ENCODE measurements at places on chromosomes 2 and 18.

DNA sequence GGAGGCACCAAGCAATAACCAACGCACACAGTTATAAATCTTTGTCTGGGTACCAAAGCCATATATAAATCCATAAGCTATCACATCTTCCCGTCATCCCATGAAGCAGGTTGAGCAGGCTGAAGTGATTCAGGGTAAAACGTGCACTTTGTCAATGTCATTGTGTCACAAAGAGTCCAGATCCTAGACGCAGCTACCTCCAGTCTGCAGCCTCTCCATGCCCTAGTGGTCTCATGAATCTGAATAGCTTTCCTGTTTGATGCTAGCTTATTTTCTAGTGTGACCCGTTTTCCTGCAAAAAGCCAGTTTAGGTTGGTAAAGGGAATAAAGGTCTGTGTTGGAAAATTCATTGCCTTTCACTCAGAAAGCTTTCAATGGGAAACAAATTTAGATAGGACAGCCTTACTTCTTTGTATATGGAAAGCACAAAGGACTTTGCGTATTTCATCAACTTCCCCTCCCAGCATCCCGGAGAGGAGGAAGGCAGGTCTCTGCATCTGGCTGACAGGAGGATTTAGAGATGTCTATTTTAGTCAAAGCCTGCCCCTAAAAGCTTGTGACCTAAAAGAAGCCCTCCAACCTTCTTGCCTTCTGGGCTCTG lies 222.3 kb upstream of the ARL4C start:
- no peak for DNase-seq

DNA sequence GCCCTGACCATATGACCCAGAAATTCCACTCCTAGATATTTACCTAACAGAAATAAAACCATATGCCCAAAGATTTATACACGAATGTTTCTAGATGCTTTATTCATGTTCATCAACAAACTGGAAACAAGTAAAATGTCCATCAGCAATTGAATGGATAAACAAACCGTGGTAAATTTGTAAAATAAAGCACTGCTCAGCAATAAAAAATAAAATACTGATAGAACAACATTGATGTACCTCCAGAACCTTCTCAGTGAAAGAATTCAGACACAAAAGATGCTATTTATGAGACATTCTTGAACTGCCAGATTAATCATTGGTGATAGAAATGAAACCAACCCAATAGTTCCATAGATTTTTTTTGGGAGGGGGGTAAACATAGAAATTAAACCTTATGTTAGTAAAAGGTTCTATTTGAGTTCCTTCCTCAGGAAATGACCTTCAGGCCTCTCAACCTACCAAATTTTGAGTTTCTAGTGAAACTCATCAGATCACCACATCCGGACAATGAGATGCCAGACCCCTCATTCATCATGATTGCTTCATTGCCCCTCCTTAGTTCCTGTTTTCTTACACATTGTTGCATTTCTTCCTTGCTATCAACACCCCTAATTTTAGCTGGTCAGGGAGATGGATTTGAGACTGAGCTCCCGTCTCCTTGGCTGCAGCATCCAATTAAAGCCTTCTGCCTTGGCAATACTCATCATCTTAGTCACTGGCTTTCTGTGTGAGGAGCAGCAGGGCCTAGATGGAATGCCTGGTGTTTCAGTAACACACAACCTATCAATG lies 203.5 kb downstream of the LPIN1 start:
- no peak for DNase-seq

- no peak for DNase-seq
Observed at GRCh38 chr2:8796878-8797550, 40.4 kb downstream of the KIDINS220 start.

- DNase-seq, result no peak
Observed at GRCh38 chr18:31647127-31647753, 37.1 kb downstream of the B4GALT6 start.

DNA sequence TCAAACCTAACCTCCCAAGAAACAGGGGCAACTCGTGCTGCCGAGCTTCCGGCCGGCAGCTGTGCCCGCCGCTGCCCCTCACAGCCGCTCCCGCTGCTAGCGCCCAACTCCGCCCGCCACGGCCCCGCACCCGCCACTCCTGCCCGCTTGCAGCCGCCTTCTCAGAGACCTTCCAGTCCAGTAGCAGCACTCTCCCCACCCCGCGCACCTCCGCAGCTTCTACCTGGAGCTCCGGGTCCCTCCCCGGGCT lies 722 bp upstream of the C2orf15 start:
- DNase-seq, result no peak

GRCh38 chr2:236944561-236944960 lies 141.1 kb upstream of the COPS8 start:
- DNase-seq, result no peak

GRCh38 chr2:234641086-234641485 lies 144.2 kb upstream of the ARL4C start:
- no peak for DNase-seq

DNA sequence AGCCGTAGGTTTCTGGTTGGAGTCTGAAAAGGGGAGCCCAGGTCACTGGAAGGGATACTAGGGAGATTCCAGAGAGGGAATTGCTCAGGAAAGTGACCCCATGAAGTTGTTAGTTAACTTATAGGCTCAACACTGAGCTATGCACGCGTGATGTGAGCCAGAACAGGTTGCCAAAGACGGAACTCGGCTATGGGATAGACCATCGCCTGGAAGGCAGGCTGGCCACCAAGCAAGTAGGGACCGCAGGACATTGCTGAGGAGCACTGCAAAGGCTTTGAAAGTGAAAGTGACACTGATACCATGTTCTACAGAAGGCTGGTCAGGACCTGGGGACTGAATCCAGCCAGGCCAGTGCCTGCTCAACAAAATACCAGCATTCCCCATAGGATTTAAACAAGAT lies 7.3 kb downstream of the FARP2 start:
- DNase-seq, result no peak

GRCh38 chr2:28801726-28802125 lies 8.9 kb upstream of the SPDYA start:
- no peak for DNase-seq

- no peak for DNase-seq
Observed at GRCh38 chr2:180231015-180231414, 223.9 kb upstream of the CWC22 start.

DNA sequence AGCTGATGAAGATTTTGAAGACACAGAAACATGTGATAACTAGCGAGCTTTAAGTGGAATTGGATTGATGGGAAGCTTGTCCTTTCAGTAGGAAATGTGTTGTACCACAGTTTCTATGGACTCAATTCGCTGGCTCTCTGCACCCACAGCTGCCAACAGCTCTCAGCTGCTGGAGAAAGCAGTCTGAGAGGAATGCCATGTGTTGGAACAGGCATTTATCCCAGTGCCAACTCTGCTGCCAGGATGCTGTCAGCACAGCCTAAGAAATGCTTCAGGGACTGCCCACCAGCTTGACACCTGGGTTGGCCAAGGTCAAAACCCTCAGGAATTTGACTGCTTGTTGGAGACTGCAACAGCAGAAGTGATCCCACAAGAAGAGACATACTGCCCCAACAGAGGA lies 193.0 kb upstream of the THSD7B start:
- DNase-seq, result no peak

DNA sequence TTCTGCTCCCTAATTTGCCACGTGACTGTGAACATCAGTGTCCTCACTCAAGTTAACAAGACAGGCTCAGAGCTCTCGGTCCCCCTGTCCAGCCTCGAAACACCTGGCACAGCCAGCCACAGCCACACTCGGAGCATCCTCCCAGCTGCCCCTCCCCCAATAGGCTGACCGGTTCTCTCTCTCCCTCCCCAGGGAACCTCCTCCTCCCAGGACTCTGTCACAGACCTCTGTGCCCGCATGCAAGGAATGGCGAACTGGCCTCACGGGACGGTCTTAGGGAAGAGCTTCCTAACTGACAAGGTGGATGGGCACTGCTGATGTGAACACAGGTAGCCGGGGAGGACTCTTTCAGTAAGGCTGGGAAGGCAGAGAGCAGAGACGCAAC lies 18.8 kb downstream of the CYP26B1 start:
- no peak for DNase-seq

DNA sequence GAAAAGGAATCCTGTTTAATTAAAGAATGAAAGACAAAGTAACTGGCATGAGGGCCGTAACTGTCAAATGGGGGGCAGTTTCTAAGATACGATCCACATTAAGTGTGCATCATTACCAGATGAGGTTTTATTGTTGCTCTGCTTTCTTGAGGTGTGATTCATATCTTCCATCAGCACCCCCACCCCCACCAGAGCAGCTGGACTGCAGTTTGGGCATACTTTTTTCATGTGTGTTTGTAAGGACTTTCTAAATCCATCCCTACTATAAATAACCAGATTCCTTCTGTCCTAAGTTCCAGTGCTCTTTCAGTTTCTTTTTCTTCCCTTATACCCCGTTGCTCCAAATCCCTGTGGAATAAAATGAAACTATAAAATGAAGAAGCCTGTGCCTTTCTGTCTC lies 142.1 kb downstream of the CDCA7 start:
- DNase-seq, result no peak

DNA sequence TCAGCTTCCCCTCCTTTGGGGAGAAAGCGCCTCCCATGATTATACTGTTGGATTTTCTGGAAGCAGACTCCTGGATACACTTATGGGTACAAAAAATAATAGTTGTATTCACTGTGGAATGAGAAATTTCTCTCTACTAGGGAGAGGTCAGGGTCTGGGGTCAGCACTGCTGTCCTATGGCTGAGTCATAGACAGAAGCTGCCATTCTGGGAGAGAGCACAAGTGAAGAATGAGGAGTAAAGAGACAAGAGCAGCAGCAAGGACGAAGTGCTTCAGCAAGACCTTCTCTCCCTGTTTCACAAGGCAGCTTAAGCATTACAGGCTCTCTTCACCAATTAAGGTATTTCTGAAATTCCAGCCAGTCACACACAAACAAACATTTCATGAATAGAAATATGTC lies 10.1 kb upstream of the UNC80 start:
- no peak for DNase-seq

DNA sequence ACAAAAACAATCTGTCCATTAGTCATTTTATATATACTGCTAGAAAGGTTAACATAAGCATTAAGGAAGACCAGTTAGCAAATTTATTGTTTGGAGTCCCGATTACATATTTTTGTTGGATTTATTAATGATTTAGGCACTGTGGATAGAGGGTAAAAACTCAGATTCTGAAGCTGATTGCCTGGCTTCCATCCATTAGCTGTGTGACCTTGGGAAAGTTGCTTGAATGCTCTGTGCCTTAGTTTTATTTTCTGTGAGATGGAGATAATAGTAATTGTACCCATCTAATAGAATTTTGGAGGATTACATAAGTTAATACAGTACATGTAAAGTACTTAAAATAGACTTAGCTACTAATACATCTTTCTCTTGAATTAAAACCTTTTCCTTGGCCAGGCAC lies 36.3 kb upstream of the NEMP2 start:
- DNase-seq, result no peak

DNA sequence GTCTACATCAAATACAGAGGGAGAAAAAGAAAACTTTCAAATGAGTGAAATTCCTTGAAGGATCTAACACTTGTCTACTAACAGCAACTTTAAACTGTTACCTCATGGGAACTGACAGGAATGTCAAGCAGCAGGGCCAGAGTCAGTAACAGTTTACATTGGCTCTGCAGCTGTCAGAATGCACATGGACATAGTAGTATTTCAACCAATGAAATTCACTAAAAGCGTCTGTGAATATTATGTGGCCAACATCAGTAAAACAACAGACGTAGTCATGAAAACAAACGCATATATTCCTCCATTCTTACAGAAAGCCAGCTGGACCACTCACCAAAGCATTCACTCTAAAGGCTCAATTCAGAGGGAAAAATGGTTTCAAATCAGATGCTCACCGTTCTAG lies 79.3 kb upstream of the RNU4ATAC start:
- DNase-seq, result no peak

- no peak for DNase-seq
Observed at GRCh38 chr2:62658891-62659290, 46.6 kb upstream of the EHBP1 start.

- DNase-seq, result no peak
Observed at GRCh38 chr2:112031473-112032223, 23.4 kb upstream of the TMEM87B start.

DNA sequence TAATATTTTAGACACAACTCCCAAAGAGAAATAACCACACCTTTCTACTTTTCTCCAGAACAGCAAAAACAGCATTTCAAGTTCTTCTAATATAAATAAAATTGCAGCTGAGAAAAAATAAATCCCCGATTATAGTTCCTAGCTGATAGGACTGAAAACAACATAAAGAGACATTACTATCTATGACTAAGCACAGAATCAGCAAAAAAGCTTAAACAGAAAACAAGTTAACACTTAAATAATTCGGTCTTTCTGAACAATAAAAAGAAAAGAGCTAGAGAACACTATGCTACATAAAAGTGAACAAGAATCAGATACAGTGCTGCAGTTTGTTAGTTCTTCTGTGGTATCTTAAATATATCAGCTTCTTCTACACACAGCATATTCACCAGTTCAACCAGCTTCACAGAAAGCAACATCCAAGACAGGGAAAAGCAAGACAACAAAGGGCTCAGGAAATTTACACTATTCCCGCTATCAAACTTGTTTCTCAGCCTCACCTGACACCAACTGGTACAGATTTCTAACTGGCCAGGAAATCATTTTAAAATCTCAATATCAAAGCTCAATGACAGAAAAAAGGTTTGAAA lies 28.6 kb downstream of the FEZ2 start:
- no peak for DNase-seq

DNA sequence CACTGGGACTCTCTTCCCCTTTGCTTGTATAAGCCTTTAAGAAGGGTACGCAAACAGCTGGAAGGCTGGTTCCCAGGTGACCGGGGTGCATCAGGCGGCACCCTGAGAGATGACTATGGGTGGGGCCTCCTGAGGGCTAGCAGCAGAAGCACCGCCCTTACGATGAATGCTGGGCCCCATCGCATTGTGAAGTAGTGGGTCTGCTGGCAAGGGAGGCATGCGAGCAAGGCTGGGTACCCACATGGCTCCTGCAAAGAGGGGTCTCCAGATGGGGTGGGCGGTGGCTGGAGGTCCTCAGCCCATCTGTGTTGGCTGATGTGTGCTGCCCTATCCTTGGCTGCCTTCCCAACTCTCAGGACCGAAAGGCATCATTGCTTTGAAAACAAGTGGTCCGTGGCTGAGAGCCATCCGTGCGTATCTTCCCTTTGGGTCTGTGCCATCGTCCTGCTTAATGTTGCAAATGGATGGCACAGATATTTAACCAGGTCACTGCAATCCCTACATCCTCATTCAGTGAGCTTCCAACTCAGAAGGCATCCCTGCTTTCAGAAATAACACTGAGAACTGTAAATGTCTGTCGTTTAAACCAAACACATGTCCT lies 83.5 kb upstream of the GPC1 start:
- DNase-seq, result no peak

DNA sequence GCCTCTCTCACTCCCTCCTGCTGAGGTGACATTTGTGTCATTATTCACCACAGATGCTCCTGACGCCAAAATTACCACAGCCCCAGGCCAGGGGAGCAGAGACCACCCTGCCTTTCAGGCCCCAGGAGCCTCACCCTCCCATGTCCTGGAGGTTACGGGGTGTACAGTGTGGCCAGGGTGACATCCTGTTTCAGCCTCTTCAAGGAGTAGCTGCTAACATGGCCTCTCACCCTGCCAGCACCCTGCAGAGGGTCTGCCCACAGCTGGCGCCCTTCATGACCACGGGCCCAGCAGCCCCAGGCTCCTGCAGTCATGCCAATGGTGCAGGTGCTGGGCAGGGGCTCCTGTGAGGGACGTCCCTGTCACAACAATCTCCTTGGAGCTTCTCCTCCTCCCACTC lies 92.6 kb downstream of the SMIM21 start:
- DNase-seq, result no peak

GRCh38 chr18:61308004-61308403 lies 25.2 kb upstream of the CDH20 start:
- no peak for DNase-seq

GRCh38 chr2:218371983-218372350 lies 10.1 kb upstream of the SLC11A1 start:
- DNase-seq, result no peak

- no peak for DNase-seq
Observed at GRCh38 chr2:241834527-241835210, 24.0 kb downstream of the PDCD1 start.

Measured in CD4-positive, alpha-beta T cell treated with Interferon gamma for 1 hour (primary cell).